ENCODE measurements at places on chromosomes 12 and 14.

DNA sequence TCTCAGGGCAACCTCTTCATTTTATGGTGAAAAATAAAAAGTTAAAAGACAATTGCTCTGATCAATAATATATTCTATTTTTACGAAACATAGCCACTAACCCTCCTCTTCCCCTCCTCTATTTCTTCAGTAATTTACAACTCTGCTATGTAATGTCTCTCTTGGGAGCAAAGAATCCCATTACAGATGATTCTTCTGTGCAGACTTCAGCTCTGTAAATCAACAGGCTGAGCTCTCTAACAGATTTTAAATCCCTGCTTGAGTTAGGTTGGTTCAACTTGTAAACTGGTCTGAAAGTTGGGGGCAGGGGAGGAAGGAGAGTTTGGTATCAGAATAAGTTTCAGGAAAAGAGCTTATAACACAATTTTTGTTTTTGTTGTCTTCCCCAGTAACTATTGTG is 151.0 kb downstream of the SLC25A21 start:
- no peak for DNase-seq

GRCh38 chr14:62614122-62614521 is 431.1 kb downstream of the KCNH5 start:
- DNase-seq, result no peak

- DNase-seq, result no peak
Measured at GRCh38 chr14:23603103-23603502, 24.5 kb upstream of the JPH4 start.

DNA sequence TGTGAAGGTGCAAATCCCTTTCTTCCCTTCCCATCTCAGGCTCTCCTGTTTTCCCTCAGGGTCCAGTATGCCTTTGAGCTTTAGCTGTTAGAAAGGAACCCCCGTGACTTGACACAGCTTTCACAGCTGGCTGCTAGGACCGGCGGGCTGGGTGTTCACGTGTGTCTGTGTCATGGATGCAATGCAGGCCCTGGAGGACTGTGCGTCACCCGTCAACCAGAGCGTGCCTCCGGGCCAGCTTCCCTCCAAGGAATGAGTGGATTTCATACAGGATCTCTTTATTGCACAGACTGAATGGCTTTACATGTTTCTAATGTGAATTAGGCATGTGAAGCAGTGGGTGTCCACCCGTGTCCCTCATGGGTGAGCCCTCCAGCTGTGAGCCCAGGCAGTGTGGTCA is 77.4 kb downstream of the AACS start:
- DNase-seq, result no peak

DNA sequence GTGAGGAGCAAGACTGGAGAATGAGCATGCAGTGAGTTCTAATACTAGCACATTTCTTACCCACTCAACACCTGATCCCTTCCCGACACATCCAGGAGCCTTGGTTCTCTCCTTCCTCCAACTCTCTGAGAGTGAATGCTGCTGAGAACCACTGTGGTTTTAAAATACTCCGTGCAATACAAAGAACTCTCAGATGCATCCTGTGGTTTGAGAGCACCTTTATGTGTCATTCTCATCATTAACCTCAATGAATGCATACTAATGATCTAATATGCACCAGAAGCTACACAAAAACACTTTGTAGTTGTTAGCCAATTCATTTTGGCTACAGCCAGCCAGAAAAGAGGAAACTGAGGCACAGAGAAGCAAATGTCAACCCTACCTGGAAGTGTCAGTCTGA is 87.6 kb downstream of the GALNT8 start:
- DNase-seq, result no peak

DNA sequence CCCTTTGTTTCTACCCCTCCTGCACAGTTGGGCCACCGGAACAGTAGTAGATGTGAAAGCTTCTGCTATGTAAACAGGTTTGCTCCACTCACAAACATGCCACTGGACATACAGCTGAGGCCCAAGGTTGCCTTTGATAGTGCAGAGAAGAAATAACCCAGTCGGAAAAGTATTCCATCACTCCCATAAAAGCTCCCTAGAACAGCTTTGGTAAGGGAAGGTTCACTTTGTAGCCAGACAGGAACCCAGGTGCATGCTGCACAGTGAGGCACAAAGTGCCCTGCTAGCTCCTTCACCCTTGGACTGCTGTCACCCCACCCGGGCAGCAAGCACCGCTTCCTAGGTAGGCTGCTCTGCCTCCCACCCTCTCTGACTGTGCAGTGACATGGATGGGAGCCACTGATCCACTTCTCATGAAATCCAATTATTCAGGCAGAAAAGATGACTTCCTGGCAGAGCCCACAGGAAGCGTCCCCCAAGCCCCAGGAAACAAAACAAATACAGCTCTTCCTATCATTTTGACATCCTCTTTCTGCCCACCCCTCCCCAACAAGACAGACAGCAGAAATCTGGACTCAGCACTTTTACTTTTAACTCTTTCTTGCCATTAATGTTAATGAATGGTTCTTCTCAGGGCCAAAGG is 100.2 kb downstream of the SRGAP1 start:
- DNase-seq, result peak; percentile 18

DNA sequence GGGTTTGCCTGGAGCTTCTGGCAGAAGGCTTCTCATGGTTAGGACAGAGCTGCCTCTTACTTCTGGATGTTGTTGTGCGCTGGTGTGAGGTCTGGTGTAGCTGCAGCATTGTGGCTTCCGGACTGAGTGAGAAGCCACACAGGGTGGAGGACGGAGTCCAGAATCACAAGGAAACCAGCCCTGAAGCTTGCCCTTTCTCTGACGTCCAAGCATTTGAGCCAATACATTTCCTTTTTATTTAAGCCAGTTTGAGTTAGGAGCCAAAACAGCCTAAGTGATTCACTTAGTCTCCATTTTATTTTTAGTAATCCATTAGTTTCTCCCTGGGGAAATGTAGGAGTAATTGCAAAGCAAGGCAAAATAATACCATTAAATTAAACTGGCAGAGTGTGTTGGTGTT is 402.4 kb upstream of the RGS6 start:
- no peak for DNase-seq

DNA sequence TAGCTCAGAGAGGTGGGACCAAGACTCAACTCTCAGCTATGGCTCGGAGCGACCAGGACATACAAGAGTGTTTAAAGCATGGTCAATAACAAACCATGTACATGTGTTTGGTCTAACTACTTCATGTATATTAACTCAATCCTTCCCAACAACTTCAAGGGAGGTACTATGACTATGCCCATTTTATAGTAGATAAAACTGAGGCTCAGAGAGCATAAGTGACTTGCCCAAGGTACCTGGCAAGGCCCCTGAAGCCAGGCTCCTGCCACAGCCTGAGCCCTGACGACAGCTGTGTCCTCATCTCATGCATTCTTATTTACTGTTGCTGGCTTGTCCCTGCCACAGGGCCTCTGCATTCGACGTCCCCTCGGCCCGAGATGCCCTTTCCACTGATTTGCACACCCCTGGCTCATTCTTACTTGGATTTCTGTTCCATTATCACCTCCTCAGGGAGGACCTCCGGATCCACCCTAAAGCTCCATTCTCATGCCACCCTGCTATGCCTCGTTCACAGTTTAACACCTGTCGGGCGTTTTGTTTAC is 2.6 kb downstream of the TESC start:
- DNase-seq, result no peak

GRCh38 chr12:132444957-132445883 is 44.7 kb upstream of the FBRSL1 start:
- peak; percentile 86 for DNase-seq

DNA sequence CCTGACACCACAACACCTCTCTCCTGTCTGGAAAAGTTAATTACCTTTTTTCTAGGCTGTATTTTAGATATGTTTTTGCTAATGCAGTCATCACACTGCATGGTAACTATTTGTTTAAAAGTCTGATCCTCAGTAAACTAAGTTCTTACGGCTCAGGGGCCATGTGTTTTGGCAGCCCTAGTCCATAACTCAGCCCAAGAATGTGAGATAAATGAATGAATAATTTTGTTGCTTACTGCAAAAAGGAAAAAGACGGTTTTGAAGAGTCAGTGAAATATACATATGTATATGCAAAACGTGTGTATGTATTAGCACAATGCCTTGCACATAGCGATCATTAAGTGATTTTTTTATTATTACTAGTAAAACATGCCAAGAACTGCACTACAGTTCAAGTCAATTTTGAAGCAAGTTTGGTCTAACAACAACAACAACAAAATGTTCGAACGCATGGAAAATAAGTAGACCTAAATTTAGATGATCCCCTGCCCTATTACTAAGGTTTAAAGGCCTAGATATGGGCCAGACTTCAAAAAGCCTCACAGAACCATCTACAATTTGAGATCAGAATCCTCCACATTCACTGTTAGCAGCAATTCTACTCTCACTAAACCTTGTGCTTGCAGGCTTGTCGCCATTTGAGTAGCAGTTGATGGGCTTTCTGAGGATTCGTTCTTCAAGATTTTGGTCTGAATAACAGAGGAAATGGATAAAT is 140.0 kb downstream of the NDUFA12 start:
- DNase-seq, result no peak

- DNase-seq, result peak; percentile 66
Measured at GRCh38 chr12:95440401-95440800, 33.6 kb upstream of the METAP2 start.

DNA sequence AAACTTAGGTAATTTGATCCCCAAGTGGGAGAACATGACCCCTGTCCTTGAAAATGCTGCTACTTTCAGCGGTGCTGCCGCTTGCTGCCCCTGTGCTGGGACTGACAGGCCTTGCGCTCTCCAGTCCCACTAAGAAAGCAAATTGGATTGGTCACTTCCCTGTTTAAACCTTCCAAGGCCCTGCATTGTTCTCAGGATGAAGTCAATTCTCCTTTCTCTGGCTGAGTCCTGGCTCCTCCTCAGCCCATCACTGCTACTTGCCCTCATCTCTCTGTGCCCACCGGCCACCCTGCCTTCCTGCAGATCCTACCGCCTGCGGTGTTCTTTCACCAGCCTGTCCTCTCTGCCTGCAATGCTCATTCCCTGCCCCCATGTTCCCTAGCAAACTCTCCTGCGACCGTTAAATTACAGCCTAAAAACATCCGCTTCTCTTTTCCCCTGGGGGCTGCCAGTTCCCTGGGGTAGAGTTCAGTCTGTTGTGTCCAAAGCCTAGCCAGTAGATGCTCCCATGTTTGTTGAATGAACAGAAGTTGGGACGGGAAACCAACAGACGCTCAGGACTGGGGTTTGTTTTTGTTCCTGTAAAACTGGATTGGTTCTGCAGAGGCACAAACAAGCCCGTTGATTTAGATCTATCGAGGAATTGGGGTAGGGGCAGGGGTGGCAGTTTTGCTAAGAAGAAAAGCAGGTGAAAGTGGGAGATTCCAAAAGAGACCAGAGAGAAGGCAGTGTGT is 127.3 kb upstream of the HIF1A start:
- peak; percentile 62 for DNase-seq

DNA sequence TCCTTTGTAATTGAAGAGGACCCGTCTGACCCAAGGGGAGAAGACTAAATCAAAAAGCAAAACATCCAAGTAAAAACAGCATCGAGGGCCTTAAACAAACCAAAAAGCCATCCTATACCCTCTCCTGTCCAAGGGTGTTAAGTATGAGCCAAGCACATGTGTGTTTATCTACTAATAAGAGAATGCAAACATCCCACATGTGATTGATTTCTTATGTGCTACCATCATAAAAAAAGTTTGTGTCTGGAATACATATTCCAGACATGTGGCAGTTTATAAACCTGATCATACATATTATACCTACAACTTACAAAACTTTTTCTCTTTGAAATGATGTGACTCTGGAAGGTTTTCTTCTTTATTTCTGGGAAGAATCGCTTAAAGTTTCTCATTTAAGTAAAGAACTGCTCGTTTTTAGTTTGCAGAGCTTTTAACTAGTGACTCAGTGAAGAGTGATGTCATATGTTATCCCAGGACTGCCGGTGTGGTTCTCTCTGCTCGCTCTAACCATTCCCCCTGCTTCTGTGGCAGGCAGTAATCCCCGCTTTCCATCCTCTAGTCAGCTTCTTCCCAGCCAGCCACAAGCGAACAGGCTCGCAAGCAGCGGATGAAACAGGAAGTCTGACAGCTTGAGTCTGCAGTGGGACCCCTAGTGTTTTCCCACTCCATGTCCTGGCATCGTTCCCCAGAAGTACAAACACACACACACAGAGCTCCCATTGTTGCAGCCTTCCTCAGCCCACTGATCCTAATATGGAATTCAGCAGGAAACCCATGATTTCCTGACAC is 431 bp upstream of the RHOJ start:
- peak; percentile 15 for DNase-seq

DNA sequence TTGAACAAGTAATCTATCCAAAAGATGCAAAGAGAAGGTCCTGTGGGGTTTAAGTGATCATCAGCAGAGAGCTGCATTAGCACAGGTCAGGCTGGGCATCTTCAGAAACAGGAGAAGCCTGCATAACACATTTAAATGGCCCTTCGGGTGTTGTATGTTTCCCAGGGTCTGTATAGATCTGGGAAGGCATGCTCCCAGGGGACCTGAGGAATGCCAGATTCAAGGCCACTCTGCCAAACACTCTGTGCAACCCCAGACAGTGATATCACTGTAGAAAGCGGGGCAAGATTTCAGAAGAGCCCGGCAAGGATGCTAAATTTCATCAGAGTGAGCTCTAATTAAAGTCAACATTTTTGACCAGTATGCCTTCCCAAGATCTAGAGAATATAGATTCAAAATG is 92.9 kb downstream of the ARMH4 start:
- DNase-seq, result no peak

- DNase-seq, result peak; percentile 90
Measured at GRCh38 chr12:53213348-53213747, 6.3 kb upstream of the ITGB7 start.

GRCh38 chr12:3043406-3043805 is 33.8 kb upstream of the TSPAN9 start:
- no peak for DNase-seq

GRCh38 chr14:93859957-93860356 is 67.2 kb upstream of the FAM181A start:
- DNase-seq, result no peak

DNA sequence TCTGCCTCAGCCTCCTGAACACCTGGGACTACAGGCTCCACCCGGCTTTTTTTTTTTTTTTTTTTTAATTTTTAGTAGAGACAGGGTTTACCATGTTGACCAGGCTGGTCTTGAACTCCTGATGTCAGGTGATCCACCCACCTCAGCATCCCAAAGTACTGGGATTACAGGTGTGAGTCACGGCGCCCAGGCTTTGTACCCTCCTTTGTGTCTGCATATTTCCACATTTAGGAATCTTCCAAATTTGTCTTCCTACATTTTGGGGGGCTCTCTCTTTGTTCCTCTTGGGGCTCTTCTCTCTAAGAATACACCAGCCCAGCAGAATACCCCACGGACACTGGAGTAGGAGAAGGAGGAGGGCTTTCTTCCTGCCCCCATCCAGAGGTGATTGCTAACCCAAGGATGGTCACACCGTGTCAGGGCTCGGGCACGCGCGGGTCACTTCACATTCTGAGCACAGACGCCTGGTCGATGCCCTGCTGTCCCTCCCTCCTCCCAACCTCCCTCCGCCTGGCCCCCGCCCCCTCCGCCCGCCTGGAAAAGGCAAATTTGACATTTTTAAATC is 2.1 kb upstream of the DNAJC22 start:
- DNase-seq, result no peak
